Uterus (tissue), 4 donors: ENCODE measurements at places on chromosomes 3 and 15. TPM values are rescaled to one million over a fixed set of nuclear protein-coding genes. Genes with fewer than 3 reads are reported as not detected.

- no peak for DNase-seq
Measured at GRCh38 chr15:64997066-64997465, 7.4 kb upstream of the SPG21 start.

DNA sequence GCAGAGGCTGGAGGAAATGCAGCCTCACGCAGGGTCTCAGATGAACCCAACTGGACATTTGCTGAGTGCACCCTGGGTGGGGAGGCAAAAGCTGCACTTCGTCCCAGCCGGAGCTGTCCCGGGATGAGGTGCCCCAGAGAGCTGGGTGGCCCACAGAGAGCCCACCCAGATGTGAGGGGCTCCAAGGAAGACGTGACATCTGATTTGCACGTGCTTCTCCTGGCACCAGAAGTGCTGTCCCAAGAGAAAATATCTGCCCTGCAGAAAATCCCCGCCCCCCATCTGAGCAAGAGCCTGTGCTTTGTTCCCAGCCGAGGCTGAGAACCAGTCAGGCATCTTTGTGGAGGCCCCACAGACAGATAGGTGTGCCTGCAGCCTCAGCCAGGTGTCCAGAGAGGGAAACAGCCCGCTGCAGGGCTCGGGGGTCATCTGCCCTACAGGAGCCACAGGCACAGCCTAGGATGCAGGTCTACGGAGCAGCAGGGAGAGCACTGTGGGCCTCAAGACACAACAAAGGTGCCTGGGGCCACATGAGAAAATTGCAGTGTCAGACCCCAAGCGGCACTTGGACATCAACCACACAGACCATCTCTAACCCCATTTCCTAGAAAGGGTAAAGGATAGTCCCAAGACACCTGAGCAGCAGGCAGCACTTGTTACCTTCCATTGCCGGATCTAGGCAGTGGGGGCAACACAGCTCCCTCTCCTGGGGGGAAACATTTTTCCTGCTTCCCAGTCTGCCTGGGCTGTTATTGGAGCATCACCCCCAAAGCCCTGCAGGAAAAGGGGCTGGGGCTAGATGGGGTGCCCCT lies 5.8 kb downstream of the TMIE start:
- peak; percentile 7 for DNase-seq

DNA sequence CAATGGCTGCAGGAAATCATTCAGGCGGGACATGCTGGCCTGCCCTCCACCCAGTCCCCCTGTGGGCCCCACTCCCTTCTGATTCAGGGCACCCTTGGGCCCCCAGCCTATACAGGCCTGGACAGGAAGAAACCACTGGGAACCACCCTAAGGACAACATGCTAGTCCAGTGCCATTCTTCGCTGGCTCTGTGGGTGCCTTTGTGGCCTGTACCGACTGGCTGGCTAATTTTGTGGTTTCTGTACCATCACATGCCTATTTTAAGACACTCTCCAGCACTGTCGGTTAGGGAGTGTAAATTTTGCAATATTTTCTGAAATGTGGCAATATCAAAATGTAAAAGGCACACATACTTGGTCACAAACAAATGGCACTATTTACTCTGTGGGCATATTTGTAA lies 61.4 kb upstream of the POLG start:
- no peak for DNase-seq

DNA sequence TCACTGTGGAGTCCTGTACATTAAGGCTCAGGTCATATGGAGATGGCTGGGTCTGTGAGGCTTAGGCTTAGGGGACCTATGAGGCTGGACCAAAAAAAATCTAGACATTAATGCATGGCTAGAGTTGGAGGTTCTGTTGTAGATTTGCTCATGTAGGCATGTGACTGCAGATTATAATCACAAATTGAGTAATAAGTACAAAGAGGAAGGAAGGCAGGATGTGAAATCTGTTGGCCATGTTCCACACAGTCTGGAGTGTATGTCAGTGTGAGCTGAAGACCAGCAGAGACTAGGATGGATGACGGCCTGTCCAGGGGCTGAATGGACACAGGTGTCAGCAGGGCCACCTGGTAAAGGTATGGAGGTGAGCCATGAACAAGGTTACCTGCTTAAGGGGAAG lies at the start of gene ST3GAL6:
ST3GAL6 (plus strand) TSS at position 265 of the 400 bp plus-strand sequence. CDS start 5,101 bp downstream, outside the sequence.
- DNase-seq, result peak; percentile 24

GRCh38 chr3:94360987-94361386 lies 298.1 kb downstream of the NSUN3 start:
- DNase-seq, result peak; percentile 23

GRCh38 chr3:178847190-178847589 lies 224.4 kb downstream of the ZMAT3 start:
- no peak for DNase-seq

- no peak for DNase-seq
Measured at GRCh38 chr15:64023220-64023619, 23.1 kb downstream of the DAPK2 start.

DNA sequence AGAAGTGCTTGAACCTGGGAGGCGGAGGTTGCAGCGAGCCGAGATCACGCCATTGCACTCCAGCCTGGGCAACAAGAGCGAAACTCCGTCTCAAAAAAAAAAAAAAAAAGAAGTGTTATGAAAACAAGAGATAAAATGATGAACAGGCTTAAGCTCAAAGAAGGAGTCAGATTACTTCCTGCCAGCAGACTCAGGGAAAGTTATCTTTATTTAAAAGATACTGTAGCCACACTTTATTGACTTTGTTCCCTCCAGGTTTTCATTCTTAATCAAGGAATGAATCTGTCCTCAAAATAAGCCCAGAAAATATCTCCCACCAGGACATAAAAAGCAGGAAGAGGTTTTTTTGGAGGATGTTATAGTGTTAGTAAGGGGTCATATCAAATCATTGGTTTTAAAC lies 176.5 kb upstream of the KCNMB2 start:
- no peak for DNase-seq

Gene KBTBD13
- total RNA-seq, result not detected
